Right kidney (tissue), 9 donors: ENCODE measurements at places on chromosomes 11 and 22.

- DNase-seq, result no peak
Measured at GRCh38 chr22:38733724-38734381, 21.9 kb downstream of the SUN2 start.

DNA sequence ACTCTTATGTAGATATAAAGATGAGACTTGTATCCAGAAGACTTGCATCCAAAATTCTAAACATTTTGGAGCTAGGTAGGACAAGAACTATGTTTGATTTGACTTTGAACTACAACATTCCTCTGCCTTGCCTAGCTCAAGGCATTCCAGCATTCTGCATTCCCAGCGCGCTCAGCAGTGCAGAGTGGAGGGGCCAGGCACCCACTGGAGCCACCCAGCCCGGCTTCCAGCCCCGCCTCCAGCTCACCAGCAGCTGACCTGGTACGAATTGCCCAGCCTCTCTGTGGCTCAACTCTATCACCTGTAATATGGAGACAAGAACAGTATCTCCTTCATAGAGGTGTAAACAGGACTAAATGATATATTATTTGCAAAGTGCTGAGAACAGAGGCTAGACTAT lies 28.8 kb downstream of the PRDM10 start:
- no peak for DNase-seq

DNA sequence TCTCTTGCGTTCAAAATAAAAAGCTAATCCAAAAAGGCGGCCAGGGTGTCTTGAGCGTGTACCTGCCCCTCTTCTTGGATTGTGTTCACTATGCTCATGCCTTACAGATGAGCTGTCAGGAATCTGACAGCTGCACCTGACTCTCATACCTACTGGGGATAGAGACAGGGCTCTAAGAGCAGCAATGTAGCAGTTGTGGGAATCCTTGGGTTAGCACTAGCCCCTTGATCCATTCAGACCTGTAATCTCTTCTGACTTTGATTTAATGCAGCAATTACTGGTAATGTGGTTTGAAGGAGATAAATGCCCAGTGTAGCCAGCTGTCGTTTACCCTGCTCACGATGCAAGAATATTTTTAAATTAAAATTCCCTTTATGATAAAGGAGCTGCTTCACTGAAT lies 145.8 kb downstream of the APOL5 start:
- DNase-seq, result no peak

DNA sequence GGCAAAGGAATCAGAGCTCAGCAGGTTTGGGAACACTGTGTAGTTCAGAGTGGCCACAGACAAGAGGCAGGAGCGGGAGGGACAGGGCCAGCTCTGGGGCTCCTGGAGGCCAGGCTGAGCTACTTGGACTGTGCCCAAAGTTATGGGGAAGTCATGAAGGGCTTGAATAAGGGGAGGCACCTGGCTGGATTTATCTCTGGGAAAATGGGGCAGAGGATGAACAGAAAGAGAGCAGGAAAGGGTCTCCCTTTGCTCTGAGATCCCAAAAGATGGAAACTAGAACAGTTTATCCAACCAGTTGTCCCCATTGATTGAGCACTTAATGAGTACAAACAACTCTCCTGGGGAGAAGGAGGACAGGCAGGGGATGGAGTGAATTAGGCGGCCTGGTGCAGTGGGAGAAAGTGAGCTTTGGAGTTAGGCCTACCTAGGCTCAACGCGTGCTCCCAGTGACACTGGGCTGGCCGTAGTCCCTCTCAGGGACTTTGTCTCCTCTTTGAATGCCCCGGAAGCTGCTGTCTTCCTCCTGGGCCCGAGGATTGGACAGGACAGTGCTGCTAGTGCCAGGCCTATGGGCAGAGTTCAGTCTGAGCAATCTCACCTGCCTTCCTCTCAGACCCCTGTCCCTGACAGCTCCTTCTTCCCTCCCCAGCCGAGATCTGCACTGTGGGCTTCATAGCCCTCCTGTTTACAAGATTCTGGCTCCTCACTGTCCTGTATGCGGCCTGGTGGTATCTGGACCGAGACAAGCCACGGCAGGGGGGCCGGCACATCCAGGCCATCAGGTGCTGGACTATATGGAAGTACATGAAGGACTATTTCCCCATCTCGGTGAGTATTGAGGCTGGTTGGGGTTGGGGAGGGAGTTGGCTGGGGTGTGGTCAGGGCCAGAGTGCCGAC lies 2.0 kb downstream of the MOGAT2 start:
- DNase-seq, result no peak

DNA sequence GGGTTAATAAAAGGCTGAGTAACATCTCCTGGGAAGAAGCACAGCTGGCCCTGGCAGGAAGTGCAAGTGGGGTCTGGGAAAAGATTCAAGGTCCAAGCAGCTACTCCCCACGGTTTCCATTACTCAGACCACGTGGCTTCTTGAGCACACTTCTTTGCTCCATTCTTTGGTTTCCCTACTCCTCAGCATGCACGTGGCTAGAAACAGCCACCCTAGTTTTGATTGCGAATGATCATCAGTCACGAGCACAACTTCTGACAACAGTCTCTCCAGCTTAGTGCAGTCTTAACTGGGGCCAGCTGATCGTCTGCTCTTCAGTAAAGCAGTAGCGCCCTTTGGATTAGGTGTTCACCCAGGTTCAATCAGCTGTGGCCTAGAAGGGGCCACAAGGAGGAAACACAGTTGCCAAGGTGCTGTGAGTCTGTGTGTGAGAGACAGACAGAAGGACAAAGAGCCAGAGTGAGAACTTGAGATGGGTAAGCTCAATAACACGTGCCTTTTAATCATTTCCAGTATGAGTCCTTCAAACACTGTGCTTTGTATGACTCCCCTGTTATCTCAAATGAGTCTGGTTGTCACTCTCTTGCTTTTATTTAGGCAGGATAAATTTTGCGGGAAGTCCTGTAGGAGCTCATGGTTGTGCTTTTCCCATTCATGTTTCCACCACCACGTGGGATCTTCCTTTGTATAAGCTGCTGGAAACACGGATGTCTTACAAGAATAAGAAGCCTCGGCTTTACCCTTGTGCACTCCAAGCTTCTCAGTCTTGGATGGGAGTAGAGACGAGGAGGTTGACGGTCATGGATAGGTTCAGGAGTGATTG lies 901 bp upstream of the PARVA start:
- no peak for DNase-seq

DNA sequence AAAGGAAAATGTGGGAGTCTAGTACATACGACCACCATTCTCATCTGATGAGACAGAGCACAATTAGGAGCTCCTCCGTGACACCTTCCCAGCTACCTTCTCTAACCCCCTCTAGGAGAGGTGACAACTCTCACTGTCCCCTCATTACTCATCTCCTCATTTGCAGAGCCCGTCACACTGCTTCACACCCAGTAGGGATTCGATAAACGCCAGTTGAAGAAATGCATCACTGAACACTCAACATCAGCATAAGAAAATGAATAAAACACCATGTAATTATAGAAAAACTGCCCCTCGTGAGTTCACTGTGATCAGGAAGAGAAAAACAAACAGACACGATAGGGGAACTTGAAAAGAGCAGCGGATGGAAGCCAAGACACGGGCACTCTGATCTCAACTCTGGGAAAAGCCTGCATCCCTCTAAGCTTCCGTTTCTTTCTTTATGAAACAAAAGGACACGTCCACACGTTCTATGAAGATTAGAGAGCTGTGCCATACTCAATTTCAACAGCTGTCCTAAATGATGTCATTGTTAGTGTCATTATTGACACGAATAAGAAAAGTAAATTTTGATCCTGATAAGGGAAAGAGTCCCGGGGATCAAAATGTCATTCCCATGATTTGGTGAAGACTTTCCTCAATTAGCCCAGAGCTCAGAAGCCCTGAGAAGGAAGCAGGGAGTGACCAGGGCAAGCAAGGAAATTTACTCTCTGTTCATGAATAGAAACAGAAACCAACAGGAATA lies 356.9 kb downstream of the LARGE1 start:
- DNase-seq, result no peak

DNA sequence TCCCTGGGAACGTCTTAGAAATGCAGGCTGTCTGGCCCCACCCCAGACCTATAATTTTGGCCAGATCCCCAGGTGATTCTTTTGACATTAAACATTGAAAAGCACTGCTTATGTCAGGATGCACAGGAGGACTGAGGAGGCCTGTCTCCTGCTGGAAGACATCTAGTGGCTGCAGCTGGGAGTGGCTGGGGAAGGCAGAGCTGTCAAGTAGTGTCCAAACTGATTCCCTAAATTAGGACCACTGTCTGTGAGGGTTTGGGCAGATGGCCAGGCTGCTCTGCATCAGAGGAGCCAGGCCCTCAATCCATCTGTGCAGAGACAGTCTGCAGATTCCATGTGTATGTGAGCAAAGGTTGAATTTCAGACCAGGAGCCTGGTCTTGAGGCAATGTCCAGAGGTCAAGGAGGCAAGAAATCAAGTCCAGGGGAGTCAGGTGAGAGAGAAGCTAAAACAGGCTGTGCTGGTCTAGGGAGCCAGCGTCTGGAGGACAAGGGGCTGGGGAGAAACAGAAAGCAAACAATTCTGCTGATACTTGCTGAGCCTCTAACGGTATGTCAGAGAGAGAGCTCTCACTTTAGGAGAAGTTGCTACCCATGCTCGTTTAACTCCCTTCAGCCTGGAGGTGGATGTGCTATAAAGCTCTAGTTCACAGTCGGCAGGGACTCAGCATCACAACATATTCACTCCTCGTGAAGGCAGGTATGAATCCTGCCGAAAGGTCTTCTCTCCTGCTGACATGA lies 15.3 kb upstream of the SYTL2 start:
- DNase-seq, result peak; percentile 20

GRCh38 chr11:12807621-12808020 lies 133.4 kb downstream of the TEAD1 start:
- no peak for DNase-seq

- no peak for DNase-seq
Measured at GRCh38 chr11:3186166-3186953, 21.2 kb upstream of the OSBPL5 start.

DNA sequence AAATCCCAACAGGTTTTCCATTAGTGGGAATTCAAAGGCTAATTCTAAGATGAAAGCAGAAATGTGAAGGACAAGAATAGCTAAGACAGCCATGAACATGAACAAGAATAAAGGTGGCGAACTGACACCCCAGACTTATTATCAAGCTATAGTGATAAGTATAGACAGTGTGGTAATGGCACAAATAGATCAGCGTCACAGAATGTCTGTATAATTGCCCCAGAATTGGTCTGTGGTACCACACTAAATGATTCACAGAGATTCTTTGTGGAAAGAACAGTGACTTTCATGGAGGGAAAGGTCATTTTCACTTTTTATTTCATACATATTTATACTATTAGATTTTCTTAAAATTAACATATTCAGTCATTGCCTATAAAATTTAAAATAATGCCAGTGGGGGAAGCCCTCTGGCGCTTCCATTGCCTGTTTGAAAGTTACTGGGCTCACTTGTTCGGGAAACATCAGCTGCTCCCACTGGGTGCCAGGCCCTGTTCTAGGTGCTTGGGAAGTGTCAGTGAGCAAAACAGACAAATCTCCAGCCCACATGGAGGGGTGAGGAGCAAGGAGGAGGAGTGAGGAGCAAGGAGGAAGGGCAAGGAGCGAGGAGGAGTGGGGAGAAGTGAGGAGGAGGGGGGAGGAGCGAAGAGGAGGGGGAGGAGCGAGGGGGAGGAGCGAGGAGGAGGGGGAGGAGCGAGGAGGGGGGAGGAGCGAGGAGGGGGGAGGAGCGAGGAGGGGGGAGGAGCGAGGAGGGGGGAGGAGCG lies 11.3 kb upstream of the NLRP6 start:
- no peak for DNase-seq

GRCh38 chr22:35401863-35402262 lies 1.9 kb downstream of the MCM5 start:
- no peak for DNase-seq

DNA sequence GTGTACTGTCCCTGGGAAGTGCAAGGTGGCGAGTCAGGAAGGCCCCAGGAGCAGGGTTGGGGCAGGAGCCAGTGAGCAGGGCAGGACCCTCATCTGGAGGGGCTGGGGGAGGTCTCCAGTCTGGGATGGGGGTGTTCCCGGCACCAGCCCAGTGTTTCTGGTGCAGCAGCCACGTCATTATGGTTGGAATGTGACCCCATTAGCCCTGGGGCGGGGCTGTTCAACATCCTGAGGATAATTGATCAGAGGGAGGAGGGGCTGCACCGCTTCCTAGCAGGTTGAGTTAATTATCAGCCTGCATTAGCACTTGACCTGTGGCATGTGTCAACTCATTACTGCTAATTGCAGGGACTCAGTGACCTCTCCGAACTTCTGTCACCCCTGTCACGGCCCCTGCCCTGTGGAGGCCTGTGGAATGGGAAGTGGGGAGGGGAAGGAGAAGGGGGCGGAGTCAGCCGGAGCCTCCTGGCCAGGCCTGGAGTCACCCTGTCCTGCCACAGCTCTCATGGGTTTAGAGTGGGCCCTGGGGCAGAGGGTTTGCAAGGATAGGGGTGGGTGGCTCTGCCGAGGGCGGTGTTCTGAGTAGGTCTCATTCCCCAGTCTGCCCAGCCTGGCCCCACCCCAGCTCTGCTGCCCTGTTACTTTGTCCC lies 52.8 kb upstream of the CCDC188 start:
- no peak for DNase-seq

DNA sequence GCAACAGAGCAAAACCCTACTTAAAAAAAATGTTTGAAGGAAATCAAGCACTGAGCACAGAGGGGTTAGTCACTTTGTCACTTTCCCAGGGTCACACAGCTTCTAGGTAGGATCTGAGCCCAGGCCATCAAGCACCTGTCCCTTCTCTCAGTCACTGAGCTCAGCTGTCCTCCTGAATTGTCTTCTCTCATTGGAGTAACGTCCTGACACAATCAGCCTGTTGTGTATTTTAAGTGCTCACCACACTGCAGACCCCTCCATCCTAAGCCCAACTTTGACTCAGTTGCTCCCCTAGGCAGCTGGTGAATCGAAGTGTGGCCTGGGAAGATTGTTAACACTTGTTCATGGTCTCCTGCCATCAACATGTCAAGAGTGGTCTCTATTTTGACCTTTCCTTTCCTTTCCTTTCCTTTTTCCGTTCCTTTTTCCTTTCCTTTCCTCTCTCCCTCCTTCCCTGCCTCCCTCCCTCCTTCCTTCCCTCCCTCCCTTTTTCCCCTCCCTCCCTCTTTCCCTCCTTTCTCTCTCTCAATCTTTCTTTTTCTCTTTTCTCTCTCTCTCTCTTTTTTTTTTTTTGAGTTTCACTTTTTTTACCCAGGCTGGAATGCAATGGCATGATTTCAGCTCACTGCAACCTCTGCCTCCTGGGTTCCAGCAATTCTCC lies 76.1 kb downstream of the PIWIL3 start:
- no peak for DNase-seq

DNA sequence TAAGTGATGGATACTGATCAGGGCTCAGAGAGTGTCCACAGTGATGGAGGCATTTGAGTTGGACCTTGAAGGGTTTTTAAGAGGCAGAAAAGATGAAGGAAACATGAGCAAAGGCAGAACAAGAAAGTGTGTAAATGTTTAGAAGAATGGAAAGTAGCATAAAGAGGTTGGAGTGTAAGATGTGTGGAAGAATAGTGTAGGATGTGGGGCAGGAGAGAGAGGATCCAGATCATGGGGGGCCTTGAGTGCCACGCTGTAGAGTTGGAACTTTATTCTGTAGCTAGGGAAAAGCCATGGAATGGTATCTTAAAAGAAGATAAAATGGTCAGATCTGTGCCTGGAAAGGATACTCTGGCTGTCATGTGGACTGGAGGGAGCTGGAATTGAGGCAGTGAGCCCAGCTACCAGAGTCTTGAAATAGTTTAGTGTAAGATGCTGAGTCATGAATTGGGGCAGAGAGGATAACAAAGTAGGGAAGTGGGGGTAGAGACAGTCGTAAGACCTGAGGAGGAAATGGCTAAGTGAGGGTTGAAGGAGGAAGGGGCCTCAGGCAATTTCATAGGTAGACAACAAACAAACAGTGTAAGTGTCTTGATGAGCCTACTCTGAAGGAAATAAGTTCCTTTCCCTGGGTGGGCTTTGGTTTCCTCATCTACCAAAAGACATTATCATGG lies 6.7 kb downstream of the KCNE3 start:
- DNase-seq, result no peak
